ENCODE measurements at places on chromosomes 5 and 9.
A peak's percentile ranks its signal among the peaks of the same experiment; 100 is the strongest.

DNA sequence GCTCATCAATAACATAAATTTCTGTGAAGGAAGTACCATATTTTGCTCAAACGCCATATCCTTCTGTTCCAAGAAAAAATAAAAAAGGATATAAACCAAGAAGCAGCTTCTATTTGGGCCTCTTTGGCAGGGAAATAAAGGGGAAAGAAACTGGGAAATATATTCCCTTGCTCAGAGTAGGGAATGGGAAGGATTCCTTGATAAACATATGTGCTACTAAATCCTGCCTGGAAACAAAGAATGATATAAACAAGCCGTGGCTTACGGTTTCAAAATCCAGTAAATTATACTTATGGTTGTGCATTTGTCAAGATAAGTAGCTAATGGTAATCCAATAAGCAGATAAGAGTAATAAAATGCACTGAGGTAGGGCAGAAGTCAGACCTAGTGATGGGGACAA, 481.6 kb downstream of the NTRK2 start:
- no peak for DNase-seq

- no peak for DNase-seq
Observed at GRCh38 chr5:95221234-95221633, 63.7 kb downstream of the MCTP1 start.

GRCh38 chr5:180494510-180495181, 467 bp downstream of the CNOT6 start:
- DNase-seq = peak; percentile 50

DNA sequence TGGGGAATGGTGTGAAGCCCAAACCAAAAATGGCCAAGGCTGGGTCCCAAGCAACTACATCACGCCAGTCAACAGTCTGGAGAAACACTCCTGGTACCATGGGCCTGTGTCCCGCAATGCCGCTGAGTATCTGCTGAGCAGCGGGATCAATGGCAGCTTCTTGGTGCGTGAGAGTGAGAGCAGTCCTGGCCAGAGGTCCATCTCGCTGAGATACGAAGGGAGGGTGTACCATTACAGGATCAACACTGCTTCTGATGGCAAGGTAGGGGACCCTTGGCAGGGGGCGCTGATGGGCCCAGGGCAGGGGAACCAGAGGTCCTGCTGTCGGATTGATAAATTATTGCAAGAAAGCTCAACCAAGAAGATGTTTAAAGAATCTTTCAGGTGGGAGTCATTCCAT, 19.8 kb downstream of the ABL1 start:
- no peak for DNase-seq

DNA sequence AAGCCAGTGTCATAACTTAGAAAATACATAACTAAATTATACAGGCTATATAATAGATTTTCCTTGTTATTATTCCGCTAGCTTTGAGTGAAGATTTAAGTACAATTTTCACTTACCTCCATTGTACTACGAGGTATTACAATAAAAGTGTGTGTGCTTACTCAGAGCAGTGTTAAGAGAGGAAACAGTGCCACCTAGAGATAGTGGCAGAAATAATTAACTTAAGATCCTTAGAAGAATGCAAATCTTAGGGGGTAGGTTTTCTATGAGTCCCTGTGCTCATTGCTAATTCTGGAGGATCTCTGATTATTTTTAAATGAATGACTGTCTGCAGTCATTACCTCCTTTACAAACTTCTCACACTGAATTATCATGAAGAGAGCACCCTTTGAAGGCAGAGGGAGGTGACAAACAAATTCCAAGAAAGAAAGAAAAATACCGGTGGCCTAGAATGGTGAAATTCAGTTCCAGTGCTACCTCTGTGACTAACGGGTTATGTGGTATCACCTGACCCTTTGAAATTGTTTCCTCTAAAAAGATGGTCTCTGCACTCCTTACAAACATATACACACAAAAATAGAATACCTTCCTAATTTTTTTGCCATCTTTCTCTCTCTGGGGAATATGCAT, 379.8 kb downstream of the TRIM36 start:
- DNase-seq = no peak

- no peak for DNase-seq
Observed at GRCh38 chr5:32991421-32991815, 280.3 kb downstream of the NPR3 start.

- no peak for DNase-seq
Observed at GRCh38 chr9:89924611-89925010, 319.8 kb downstream of the GADD45G start.

- DNase-seq = no peak
Observed at GRCh38 chr9:69936427-69936826, 107.2 kb upstream of the MAMDC2 start.

- peak; percentile 36 for DNase-seq
Observed at GRCh38 chr5:140109759-140110645, 3.9 kb upstream of the PURA start.

DNA sequence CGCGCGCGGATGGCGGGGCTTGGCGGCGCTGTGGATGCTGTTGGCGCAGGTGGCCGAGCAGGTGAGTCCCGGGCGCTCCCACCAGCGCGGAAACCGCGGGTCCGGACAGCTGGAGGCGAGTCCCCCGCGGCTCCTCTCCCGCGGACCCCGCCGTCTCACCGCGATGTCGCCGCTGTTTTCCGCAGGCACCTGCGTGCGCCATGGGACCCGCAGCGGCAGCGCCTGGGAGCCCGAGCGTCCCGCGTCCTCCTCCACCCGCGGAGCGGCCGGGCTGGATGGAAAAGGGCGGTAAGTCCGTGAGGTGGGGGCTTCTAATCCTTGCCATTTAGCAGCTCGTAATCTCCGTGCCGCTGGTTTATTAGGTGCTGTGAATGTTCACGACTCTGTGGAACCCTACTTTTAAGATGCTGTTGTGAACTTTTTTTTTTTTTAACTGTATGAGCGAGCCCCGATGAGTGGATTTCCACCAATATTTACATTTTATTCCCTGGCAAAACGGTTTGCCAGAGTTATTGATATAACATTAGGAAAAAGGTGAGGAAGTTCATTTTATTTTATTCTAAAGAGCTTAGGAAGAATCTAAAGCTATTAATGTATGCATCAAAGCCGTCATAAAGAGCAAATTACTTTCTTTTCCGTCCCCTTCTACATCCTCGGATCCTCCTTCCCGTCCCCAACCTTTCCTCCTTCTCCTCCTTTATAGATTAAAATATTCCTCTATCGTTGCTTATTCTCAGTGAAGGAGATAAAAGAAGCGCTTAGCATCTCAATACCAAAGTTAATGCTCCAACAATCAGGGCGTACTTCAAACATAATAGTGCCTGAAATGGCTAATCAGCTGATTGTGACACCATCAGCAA, 579 bp downstream of the ADAMTS16 start:
- DNase-seq = no peak

GRCh38 chr5:1929108-1929991, 46.6 kb upstream of the IRX4 start:
- no peak for DNase-seq

DNA sequence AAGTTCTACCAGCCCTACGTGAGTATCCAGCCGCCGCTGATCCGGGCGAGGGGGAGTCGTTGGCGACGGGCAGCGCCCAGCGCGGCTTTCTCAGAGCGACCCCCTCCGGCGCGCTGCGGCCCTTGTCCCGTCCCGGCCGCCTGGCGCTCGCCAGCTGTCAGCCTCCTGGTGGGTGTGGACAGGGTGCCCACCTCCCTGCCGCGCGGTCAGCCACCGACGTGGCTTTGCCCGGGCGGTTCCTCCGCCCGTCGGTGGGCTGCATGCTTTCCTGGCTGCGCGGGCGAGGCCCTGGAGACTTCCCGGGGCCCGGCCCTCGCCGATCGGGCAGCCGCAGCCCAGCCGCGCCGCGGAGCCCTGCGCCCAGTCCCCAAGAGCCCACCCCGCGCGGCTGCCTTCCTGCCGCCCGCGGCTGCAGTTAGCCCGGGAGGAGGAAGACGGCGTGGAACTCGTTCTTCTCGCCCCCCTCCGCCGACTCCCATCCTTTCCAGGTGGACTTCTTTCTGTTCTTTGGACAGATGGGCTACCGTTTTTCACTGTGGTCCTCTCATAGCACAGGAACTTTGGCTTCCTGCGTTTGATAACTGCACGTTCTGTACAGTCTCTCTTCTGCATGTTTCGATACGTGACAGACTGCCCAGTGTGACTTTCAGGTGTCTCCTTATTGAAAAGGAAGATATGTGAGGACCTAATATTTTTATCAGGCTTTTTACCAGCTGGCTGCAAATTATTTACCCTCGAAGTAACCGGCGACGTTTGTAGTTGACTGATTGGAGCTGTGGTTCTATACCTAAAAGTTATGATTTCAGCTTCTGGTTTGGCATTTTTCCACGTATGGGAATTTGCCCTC, 577 bp downstream of the AP3S1 start:
- peak; percentile 13 for DNase-seq

DNA sequence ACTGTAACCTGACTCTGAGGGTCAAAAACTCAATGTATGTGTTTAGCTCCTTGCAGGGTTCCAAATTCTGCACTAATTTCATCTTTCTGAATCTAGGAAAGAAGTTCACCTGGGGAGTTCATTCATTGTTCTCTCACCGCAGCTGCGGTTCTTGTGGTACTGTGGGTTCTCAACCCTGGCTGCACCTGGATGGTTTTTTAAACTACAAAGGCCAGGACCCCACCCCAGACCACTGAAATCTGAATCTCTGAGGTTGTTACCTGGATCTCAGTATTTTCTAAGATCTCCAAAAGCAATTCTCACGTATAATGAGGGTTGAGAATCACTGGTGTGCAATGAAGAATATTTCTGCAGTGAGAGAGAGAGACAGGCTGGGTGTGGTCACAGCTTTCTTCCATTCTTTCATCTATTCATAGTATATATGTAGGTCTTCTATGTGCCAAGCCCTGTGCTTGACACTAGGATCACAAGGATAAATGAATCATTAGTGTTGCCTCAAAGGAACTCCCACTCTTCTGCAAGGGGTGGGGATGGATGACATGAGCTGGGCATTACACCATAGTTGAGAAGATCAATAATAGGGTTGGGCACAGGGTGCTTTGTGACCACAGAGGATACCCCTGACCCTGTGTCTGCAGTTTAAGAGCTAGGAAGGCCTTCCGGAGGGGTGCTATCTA, 109.8 kb downstream of the GALNT10 start:
- no peak for DNase-seq

DNA sequence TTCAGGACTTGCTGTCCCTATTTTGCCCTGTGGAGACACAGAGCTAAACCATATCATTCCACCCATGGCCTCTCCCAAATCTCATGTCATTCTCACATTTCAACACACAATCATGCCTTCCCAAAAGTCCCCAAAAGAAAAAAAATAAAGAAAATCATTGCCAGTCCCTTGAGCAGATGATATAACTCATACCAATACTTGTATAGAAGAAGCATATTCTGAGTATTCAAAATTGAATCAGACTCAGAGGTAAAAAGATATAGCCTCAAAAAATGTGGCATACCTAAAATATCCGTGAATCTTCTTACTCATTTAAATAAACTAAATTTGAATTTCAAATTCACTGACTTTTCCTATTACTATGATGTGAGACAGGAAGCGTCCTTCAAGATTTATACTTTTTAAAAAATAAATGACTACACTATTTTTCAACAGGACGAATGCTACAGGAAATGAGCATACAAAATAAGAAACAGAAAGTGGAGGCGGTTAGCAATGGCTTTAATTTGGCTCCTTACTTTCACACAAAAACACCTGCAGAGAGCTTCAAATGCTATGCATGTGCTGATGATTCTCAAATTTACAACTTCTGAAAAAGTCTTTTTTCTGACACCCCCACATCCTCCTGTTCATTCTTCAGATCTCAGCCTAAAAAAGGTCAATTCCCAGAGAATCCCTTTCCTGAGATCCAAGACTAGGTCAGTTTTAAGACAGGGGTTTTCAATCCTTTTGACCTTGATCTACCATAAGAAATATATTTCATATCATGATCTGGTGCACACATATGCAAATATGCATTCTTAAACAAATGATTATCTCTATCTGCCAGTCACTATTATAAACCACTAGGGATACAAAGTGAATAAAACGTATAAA, 39.6 kb upstream of the DMXL1 start:
- no peak for DNase-seq

GRCh38 chr5:15326932-15327331, 173.0 kb upstream of the FBXL7 start:
- DNase-seq = no peak

Data from hematopoietic multipotent progenitor cell (in vitro differentiated cells).